Activated gamma-delta T cell (primary cell): ENCODE measurements at places on chromosomes 12 and 14.

GRCh38 chr12:8678661-8679111 lies 16.1 kb upstream of the MFAP5 start:
- DNase-seq: no peak

GRCh38 chr14:91413547-91414474 lies 3.8 kb downstream of the CCDC88C start:
- no peak for DNase-seq

- DNase-seq: no peak
These were observed 136.0 kb downstream of the TTC8 start for GRCh38 chr14:88960496-88960895.

DNA sequence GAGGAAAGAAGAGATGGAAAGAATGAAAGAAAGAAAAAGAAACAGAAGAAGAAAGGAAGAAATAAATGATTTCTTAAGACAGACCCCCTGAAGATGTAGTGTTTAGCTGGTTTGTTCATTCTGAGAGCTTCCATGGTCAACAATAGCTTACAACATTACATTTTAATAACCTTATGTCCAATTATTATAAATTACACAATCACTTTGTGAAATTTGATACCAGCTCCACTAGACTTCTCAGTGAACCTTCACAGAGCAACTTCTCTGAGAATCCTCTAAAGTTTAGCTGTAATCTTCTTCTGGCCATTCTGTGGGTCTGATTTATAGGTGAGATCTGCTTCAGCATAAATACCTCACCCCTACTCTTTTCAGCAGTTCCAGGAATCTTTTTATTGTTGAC lies 27.9 kb downstream of the SIX1 start:
- no peak for DNase-seq

GRCh38 chr14:58731465-58732293 lies 93.9 kb downstream of the DACT1 start:
- DNase-seq: no peak

DNA sequence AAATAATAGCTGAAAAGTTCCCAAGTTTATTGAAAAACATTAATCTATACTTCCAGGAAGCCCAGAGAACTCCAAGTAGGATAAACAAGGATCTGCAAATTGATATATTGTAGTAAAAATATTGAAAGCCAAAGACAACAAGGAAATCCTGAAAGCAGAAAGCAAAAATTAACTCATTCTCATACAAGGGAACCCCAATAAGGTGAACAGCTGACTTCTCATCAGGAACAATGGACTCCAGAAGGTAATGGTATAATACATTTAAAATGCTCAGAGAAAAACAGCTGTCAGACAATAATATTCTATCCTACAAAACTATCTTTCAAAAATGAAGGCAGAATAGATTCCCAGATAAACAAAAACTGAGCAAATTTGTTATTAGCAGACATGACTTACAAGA lies 138.1 kb upstream of the BMP4 start:
- DNase-seq: no peak

- DNase-seq: no peak
These were observed 64.9 kb upstream of the STRN3 start for GRCh38 chr14:31090883-31091764.

- DNase-seq: no peak
These were observed 38.5 kb downstream of the SPTB start for GRCh38 chr14:64841121-64841651.

GRCh38 chr12:127343940-127344339 lies 923.0 kb upstream of the TMEM132C start:
- no peak for DNase-seq

DNA sequence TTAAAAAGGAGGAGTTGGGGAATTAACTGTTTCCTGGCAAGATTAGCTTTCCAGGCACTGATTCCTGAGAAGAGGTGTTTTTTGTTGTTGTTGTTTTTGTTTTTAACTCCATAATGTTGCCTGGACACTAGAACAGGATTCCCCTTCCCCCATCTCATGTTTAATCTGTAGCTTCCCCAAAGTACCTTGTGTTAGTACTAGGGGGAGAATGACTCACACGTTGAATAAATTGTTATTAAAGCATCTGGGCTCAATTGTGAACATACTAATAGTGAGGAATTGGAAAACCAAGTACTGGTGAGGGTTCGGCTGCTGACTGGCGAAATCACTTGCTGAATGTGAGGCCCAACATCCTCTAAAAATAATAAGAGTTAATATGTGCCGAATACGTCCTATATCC lies 1.3 kb upstream of the GNG2 start:
- DNase-seq: no peak

GRCh38 chr12:94690198-94690771 lies 39.9 kb upstream of the TMCC3 start:
- DNase-seq: no peak

DNA sequence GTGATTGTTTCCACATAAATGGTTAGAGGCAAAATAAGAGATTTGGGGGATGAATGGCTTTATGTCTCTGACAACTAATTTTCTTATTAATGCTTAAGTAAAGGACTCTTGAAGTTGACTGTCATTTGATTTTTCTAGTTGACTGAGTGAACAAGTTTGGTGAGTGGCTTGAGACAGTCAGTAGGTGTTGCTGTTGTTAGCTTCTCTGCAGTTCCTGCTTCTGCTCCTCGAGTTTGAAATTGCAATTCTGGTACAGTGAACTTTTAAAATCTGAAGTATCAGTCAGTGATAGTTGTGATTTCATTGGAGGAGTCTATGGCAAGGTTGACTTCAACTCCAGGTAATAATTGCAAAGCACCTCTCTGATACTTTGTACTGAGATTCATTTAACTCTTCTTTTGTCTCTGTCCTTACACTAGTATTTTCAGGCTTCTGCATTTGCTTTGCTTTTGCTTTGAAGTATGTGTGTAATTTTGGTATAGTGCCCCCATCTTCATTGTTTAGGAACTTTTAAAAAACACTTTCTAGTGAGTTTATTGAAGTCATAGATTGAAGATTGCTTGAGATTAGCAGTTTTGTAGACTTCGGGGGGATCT lies 415.5 kb downstream of the PCNX1 start:
- DNase-seq: no peak

DNA sequence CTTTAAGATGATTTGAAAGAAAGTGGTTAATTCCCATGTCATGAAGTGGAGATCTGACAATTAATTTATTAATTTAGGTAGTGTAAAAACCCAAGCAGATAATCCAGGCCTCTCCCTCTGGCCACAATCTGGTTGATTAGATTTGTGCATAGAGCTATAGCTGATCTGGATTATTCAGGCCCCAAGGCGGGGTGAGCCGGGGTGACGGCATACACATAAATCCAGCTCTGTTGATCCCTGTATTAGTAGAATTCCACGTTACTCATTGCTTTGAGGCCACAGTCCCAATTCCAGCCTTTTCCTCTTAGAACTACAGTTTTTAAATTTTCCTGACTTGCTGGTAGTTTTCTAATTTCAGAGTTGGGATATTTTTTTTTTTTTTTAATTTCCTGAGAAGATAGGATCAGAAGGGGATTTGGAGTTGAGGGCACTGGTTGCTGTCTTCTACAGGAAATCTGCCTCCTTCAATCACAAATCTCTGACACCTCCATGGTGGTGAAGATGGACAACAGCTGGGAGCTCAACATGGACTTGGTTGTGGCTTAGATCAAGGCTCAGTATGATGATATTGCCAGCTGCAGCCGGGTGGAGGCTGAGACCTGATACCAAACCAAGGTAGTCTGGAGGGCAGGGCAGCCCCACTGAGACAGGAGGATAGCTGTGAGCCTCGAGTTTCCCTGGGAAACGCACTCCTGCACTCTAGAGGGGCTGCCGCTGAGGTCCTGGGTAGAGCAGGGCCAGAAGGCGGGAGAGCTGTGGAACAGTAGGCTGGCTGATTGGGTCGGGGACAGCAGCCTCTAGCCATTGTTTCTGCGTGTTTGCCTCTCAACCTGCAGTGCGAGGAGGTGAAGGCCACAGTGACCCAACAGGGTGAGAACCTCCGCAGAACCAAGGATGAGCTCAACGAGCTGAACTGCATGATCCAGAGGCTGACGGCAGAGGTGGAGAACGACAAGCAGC lies 19.4 kb downstream of the KRT85 start:
- no peak for DNase-seq

DNA sequence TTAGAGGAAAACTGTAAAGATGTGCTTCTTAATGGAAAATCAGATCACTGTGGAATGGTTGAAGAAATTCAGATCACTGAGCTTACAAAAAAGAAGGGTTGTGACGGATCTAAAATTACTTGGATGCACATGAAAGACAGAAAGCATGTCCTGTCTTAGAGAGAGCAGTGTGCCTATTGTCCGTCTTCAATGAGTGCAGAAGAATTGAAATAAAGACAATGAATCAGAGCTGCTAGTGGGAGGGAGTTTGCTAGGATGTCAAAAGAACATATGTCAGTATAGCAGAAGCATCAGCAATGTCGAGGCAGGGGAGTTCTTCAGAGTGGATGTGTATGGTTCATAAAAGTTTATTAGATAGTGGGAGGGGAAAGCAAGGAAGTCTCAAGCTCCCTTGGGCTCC lies 172.7 kb downstream of the SYNE2 start:
- no peak for DNase-seq

DNA sequence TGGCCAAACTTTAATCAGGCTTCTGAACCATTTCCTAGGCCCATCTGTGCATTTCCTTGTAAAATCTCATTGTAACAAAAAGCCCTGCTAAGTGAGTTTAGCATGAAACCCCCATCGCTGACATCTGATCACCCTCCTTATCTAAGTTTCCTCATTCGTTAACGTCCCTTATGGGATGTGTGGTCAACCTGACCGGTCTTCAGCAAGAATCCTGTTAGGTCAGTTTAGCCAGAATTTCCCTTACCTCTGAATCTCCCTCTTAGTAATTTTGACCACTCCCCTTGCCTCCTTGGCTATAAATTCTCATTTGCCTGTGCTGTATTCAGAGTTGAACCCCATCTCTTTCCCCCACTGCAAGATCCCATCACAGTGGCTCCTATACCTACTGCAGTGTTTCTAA lies 239.3 kb downstream of the RMST start:
- DNase-seq: no peak

DNA sequence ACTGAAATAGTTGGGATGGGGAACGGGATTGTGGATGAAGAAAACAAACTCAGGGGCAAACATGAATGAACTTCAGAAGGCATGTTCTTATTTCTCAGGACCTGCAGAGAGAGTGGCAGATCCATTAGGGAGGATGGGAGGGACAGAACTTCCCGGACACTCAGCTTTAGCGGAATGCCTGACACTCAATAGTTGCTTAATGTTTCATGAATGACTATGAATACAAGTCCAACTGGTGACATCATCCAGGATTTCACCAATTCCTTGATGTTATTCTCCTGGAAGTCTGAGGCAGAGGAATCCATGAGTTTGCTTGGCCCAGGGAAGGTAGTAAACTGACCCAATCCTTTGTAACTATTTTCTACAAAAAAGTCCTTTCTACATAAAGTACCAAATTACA lies 37.8 kb upstream of the LRRC10 start:
- DNase-seq: no peak

DNA sequence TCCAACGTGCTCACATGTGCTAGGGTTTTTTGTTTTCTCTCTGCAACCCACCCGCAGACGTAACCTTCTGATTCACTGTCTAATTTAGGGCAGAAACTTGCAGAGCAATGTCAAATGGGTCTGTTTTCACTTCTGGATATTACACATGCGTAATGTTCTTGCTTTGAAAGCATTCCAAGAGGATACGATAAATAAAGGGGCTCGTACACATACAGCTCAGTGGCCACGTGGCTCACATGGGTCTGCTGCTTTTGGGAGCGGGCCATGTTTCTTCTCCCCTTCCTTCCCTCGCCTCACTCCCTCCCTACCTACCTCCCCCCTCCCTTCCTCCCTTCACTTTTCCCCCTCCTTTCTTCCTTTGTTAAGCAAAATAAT lies 23.4 kb downstream of the CACNA1C start:
- no peak for DNase-seq

DNA sequence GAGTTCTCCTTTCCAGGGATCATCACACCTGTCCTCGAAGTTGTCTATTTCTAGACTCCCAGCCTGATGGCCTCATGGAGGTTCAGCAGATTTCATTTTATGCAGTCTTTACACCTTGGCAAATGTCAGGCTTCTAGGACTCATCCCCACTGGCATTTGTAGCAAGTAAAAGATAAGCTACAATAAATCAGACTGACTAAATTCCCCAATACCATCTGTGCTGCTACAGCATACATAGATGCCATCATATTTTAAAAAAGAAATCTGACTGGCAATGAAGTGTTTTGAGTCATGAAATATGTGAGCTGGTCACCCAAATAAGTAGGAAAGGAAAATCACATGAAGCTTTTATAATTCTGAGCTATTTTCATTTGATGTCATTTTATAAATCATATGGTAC lies 55.3 kb downstream of the KCNC2 start:
- DNase-seq: no peak

GRCh38 chr12:5102261-5102789 lies 58.6 kb downstream of the KCNA5 start:
- no peak for DNase-seq

GRCh38 chr14:31945074-31945613 lies 132.0 kb upstream of the ARHGAP5 start:
- no peak for DNase-seq

- no peak for DNase-seq
These were observed 96.8 kb upstream of the MDM1 start for GRCh38 chr12:68428724-68429501.

- DNase-seq: no peak
These were observed 143.0 kb upstream of the ARID2 start for GRCh38 chr12:45586486-45586885.

DNA sequence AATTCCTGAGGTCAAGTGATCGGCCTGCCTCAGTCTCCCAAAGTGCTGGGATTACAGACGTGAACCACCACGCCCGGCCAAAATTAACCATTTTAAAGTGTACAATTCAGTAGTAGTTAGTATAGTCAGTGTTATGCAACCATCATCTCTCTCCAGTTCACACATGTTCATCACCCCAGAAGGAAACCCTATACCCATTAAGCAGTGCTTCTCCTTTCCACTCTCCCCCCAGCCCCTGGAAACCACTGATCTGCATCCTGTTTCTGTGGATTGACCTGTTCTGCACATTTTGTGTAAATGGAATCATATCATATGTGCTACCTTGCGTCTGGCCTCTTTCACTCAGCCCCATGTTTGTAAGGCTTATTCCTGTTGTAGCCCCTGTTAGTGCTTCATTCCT lies 52.2 kb downstream of the PHETA1 start:
- DNase-seq: no peak

DNA sequence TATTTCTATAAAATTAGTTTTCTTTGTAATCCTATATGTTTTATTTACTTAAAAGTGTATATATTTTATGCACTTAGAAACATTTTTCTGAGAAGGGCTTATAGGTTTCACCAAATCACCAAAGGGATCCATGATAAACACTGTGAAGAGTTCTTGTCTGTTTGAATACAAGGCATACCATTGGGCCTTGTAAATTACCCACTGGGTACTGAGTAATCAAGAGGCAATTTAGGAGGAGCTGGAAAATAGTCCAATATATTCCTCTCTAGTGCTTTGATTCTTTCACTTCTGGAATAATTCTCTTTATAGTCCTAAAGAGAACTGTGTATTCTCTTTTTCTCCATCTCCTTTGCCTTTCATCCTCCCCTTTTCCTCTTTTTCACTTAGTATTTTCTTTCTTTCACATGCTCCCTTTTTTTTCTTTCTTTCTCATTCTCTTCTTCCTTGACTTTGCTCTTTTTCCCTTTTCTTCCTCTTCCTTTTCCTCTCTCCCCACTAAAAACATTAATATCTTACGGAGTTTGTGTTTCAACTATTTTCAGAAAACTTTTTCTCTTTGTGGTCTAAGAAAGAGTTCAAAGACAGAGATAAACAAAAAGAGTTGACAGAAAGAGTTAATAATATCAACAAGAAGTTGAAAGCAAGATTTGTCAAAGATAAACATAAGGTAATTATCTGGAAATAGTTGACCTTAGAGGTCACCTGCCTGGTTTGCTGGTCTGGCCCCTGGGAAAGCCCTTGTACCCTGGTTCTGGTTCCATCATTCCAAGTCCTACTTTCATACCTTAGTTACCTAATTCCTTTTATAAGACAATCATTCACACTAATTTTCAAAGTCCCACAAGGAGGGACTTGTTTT lies 435.3 kb downstream of the RAD51B start:
- no peak for DNase-seq
